ENCODE measurements at places on chromosomes 3 and 15. TPM values are rescaled to one million over a fixed set of nuclear protein-coding genes. Genes with fewer than 3 reads are reported as not detected.

DET1 gene
- total RNA-seq = 8.1 TPM

PSMD6 gene
- 125 TPM for total RNA-seq

RAB7A gene
- 66.2 TPM for total RNA-seq

RTP4 gene
- 2.8 TPM for total RNA-seq

GOLGA6L4 gene
- 3.6 TPM for total RNA-seq

ECE2 gene
- total RNA-seq = under 0.01 TPM

HMCES gene
- 16.4 TPM for total RNA-seq

SMCO1 gene
- total RNA-seq = not detected

NMNAT3 gene
- 0.83 TPM for total RNA-seq

LRRN1 gene
- total RNA-seq = under 0.01 TPM

IL5RA gene
- not detected for total RNA-seq

FBXO40 gene
- total RNA-seq = not detected

HTR3E gene
- total RNA-seq = not detected

IFRD2 gene
- 51.2 TPM for total RNA-seq

VGLL3 gene
- 25.7 TPM for total RNA-seq

KCNMB3 gene
- total RNA-seq = 0.50 TPM

C3orf49 gene
- not detected for total RNA-seq

PLCB2 gene
- 0.17 TPM for total RNA-seq

ZNF860 gene
- 1.0 TPM for total RNA-seq

ADCY5 gene
- total RNA-seq = 0.66 TPM

PLA2G4B gene
- 10.8 TPM for total RNA-seq

DLEC1 gene
- total RNA-seq = under 0.01 TPM

REC114 gene
- not detected for total RNA-seq

GOLGA8N gene
- total RNA-seq = 5.2 TPM

CPLX3 gene
- total RNA-seq = not detected

HYAL1 gene
- total RNA-seq = 6.1 TPM

TMEM266 gene
- 0.29 TPM for total RNA-seq
